Activated naive CD4-positive, alpha-beta T cell treated with anti-CD3 and anti-CD28 coated beads for 36 hours (primary cell): ENCODE measurements at places on chromosomes 13 and 19. TPM values are rescaled to one million over a fixed set of nuclear protein-coding genes. Genes with fewer than 3 reads are reported as not detected.

GRCh38 chr19:39408392-39409207 lies 2.0 kb downstream of the ZFP36 start:
- peaks cover 2% of the 10 kb centered on the region for H3K27me3 ChIP-seq
- DNase-seq = peak; percentile 45
- peaks cover 29% of the 10 kb centered on the region for H3K36me3 ChIP-seq

TRPC4 gene
- not detected for total RNA-seq

KCTD15 gene
- total RNA-seq = 5.0 TPM

SLC10A2 gene
- not detected for total RNA-seq

F10 gene
- not detected for total RNA-seq

DNA sequence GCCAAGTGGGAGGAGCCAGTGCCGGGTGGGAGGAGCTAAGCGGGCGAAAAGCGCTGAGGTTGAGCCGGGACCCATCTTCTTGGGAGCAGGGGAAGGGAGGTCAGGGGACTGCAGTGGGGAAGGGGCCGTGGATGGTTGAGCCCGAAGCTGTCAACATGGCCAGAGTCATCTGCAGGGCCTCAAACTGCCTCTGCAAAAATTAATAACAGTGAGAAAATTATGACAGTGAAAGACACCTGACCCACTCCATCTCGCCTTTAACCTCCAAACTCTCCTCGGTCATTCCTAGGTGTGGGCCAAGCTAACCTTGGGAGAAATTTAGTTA lies 30.1 kb downstream of the ZNF557 start:
- peaks cover 12% of the 10 kb centered on the region for H3K36me3 ChIP-seq
- peak; percentile 88 for DNase-seq
- peak overlapping the region; percentile 90 for H3K27ac ChIP-seq
- no peaks in the 10 kb centered on the region for H3K27me3 ChIP-seq

TSKS gene
- total RNA-seq = 0.57 TPM

NCR1 gene
- not detected for total RNA-seq

DNA sequence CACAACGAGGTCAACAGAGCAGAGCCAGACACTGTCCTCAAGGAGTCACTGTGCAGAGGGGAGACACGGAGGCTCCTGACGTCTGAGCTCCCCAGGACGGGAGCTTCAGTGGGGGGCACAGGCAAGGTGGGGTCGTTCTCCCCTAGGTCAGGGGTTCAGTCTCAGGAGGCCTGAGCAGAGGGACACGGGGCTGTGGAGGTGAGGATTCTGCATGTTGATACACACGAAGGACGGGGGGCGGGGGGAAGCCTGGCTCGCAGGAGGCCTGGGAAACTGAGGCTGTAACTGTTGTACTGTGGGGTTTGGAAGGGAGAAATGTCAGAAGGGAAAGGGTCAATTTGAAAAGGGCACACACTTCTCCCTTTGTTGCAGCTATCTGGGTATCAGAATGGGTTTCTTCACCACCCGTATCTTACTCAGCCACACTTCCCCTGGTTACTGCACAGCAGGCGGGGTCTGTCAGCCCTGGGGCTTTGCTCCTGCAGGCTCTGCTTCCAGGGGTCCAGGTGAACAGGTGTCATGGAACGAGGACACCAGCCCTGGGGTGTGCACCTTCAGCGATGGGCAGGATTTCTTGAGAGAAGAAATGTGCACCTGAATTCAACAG lies 748 bp upstream of the SIGLEC8 start:
- H3K36me3 ChIP-seq = no peaks in the 10 kb centered on the region
- DNase-seq = no peak
- H3K27ac ChIP-seq = no peak overlapping the region
- H3K27me3 ChIP-seq = peaks cover 22% of the 10 kb centered on the region
- H3K4me1 ChIP-seq = peaks cover 3% of the 10 kb centered on the region

ALOX5AP gene
- total RNA-seq = 21.3 TPM

GRCh38 chr19:11230621-11231386 lies 8.6 kb upstream of the ANGPTL8 start:
- no peak for DNase-seq
- no peaks in the 10 kb centered on the region for H3K4me1 ChIP-seq
- H3K4me3 ChIP-seq = no peak overlapping the region
- H3K36me3 ChIP-seq = no peaks in the 10 kb centered on the region

USF2 gene
- total RNA-seq = 144 TPM

KCNN4 gene
- total RNA-seq = 68.4 TPM

TMEM59L gene
- total RNA-seq = 0.40 TPM

TLE2 gene
- 7.2 TPM for total RNA-seq

GRCh38 chr19:19192910-19193423 lies 909 bp downstream of the RFXANK start:
- no peaks in the 10 kb centered on the region for H3K27me3 ChIP-seq
- H3K27ac ChIP-seq = peak overlapping the region; percentile 96
- H3K36me3 ChIP-seq = peaks cover 4% of the 10 kb centered on the region
- DNase-seq = no peak

DNA sequence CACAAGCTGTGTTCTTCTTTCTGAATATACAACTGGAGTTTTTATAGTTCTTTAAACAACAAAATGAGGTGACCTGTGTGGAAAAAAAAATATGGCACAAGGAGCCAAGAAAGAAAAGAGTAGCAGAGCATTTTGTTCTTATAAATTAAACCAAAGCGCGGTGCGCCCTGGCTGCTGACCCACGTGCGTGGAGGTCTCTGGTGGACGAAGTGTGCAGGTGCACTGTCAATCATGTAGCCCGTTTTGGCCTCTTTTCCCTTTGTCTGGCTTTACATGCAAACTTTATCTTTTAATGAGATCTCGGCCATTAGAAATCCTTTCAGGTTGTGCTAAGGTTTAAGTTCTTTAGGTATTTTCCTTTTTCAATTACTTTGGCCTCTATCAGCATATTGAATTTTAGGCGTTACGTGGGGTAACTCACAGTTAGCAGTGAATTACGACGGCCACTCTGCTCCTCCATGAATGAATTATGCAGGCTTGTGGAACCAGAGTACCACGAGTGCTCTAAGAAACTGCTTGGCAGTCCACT lies 443.9 kb upstream of the SLC10A2 start:
- H3K36me3 ChIP-seq = no peaks in the 10 kb centered on the region
- no peaks in the 10 kb centered on the region for H3K4me1 ChIP-seq
- no peak for DNase-seq
- H3K27ac ChIP-seq = no peak overlapping the region
- no peaks in the 10 kb centered on the region for H3K27me3 ChIP-seq
- H3K4me3 ChIP-seq = no peak overlapping the region

SYNE4 gene
- total RNA-seq = 2.1 TPM

DNA sequence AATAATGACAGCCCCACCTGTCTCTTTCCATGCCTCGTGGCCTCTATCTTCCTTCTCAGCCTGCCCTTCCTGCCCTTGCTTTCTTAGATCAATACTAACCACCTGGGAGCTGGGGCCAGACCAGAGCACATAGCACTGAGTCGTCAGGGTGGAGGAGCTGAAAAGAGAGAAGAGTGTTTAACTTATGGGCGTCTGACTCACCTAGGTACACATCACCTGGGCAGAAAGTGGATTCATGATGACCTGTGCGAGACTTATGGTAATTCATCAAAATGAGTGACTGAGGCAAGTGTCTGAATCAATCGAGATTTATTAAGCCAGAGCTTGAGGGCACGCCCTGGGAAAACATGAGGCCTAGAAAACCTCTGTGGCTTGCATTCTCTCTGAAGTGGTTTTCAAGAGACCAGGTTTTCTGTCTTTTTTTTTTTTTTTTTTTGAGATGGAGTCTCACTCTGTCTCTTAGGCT lies 19.2 kb downstream of the CEACAM6 start:
- H3K27ac ChIP-seq = no peak overlapping the region
- H3K4me1 ChIP-seq = peaks cover 36% of the 10 kb centered on the region
- peaks cover 67% of the 10 kb centered on the region for H3K27me3 ChIP-seq
- no peak overlapping the region for H3K4me3 ChIP-seq
- peak; percentile 69 for DNase-seq

GRCh38 chr19:1012334-1012733 lies 8.6 kb downstream of the TMEM259 start:
- H3K27me3 ChIP-seq = no peaks in the 10 kb centered on the region
- no peak overlapping the region for H3K27ac ChIP-seq
- H3K36me3 ChIP-seq = peaks cover 2% of the 10 kb centered on the region
- peaks cover 18% of the 10 kb centered on the region for H3K4me1 ChIP-seq

- no peaks in the 10 kb centered on the region for H3K36me3 ChIP-seq
- H3K4me3 ChIP-seq = no peak overlapping the region
- no peak overlapping the region for H3K27ac ChIP-seq
Observed at GRCh38 chr13:110420626-110421025, 113.5 kb downstream of the COL4A2 start.

GRCh38 chr13:98664047-98664446 lies 87.1 kb upstream of the STK24 start:
- peak; percentile 85 for DNase-seq
- no peak overlapping the region for H3K4me3 ChIP-seq
- H3K27ac ChIP-seq = peak overlapping the region; percentile 44
- no peaks in the 10 kb centered on the region for H3K27me3 ChIP-seq
- H3K36me3 ChIP-seq = no peaks in the 10 kb centered on the region

YJEFN3 gene
- total RNA-seq = 6.5 TPM

GRCh38 chr13:48531416-48532255 lies 1.2 kb downstream of the RCBTB2 start:
- DNase-seq = peak; percentile 23
- H3K27ac ChIP-seq = peak overlapping the region; percentile 97
- H3K4me3 ChIP-seq = peak overlapping the region; percentile 93
- no peaks in the 10 kb centered on the region for H3K27me3 ChIP-seq

DNA sequence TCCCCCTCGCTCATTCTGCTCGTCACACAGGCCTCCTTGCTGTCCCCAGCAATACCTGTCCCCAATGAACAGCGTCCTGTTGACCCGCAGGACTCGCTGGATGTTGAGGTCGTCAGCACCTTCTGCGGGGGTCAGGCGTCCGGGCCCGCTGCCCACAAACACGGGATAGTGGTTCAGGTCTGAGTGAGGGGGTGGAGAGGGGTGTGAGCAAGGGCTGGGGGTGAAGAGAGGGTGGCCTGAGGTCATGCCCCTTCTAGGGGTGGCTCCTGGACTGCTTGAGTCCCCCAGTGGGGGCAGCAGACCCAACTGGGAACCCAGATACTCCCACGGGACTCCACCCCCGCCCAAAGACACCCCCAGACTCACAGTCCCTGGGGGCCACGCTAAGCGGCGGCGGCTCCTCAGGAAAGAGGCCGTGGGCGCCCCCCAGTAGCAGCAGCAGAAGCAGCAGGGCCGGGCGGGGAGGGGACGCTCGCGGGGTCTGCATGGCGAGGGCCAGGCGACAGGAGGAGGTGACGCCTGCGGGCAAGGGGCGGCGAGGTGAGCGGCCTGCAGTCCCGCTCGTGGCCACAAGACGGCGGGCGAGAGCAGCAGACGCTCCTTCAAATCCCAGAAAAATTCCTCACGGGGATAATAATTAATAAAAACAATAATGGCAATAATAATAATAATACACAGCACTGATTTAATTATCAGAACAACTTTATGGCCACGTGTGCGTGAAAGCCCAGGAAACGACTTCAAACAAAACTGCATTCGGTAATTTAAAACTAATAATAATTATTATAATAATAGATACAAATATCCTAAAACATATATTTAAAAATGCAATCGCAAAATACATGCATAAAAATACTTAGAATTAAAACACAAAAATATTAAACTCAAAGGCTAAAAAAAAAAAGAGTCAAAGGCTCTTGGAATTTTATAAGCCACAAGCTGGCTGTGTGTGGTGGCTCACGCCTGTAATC lies 1.2 kb downstream of the SEMA6B start:
- no peaks in the 10 kb centered on the region for H3K36me3 ChIP-seq
- H3K27ac ChIP-seq = no peak overlapping the region

DNA sequence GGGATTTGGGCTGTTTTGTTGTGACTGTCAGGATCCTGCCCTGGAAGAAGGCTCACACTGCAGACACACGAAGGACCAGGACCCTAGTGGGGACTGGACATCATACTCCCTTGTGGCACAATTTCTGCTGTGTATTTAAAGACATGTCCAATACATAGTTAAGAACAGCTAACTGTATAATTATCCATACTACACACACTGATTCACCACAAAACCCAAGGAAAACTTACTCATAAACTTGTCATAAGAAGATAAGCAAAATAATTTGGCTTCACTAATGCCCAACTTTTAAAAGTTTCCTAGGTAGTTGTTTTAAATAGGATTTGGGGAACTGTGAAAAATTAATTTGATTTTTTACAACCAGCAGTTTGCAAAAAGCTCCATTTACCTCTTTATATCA lies 46.1 kb downstream of the LATS2 start:
- H3K4me3 ChIP-seq = no peak overlapping the region
- DNase-seq = no peak
- peaks cover 15% of the 10 kb centered on the region for H3K4me1 ChIP-seq

- no peaks in the 10 kb centered on the region for H3K4me1 ChIP-seq
- H3K36me3 ChIP-seq = peaks cover 3% of the 10 kb centered on the region
- H3K27ac ChIP-seq = no peak overlapping the region
- H3K4me3 ChIP-seq = no peak overlapping the region
- no peak for DNase-seq
- H3K27me3 ChIP-seq = no peaks in the 10 kb centered on the region
Observed at GRCh38 chr19:9474975-9475374, 23.4 kb downstream of the ZNF560 start.

PTH2 gene
- total RNA-seq = not detected

ATP8A2 gene
- total RNA-seq = 0.22 TPM

DNA sequence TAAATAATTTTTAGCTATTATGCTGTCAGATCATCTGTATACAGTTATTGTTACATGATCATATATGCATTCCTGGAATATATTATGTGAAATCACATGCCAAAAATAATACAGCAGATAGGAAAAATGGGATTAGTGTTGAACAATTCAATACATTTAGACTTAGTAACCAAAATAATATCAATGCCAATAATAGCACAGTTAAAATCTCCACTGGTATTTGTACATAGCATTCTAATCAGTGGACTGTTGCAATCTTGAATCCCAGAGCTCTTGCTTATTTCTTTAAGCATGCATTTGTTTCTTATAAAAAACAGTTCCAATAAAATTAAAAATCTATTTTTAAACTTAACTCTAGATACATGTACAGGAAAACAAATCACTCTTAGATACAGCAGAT lies 2772.2 kb downstream of the PCDH9 start:
- H3K4me3 ChIP-seq = no peak overlapping the region
- H3K27ac ChIP-seq = no peak overlapping the region
- H3K27me3 ChIP-seq = no peaks in the 10 kb centered on the region
- H3K36me3 ChIP-seq = no peaks in the 10 kb centered on the region
- no peaks in the 10 kb centered on the region for H3K4me1 ChIP-seq

PPM1N gene
- 2.5 TPM for total RNA-seq

DNA sequence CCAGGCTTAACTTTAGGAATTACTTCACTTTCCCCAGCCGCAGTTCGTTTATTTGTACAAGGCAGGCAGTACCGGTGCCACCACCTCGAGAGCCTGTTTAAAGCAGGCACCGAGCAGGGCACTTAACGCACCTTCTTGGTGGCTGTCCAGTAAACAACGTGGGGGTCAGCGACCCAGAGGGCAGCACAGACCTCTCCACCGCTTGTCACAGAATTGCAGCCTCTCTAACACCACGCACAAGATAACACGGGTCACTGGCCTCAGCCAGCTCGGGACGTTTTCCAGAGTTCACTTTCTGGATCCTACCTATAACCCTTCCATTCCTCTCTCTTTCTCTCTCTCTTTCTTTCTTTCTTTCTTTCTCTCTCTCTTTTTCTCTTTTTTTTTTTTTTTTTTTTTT lies 16.8 kb upstream of the ELAVL1 start:
- H3K27ac ChIP-seq = no peak overlapping the region
- no peak overlapping the region for H3K4me3 ChIP-seq
- no peaks in the 10 kb centered on the region for H3K27me3 ChIP-seq
- peaks cover 2% of the 10 kb centered on the region for H3K4me1 ChIP-seq
- H3K36me3 ChIP-seq = peaks cover 1% of the 10 kb centered on the region
- DNase-seq = no peak

- H3K27me3 ChIP-seq = no peaks in the 10 kb centered on the region
- H3K27ac ChIP-seq = no peak overlapping the region
- no peaks in the 10 kb centered on the region for H3K36me3 ChIP-seq
- no peak overlapping the region for H3K4me3 ChIP-seq
- H3K4me1 ChIP-seq = no peaks in the 10 kb centered on the region
Observed at GRCh38 chr13:83796364-83796763, 85.9 kb downstream of the SLITRK1 start.

ZNF850 gene
- 11.3 TPM for total RNA-seq
